ENCODE measurements at places on chromosomes 3 and 15.

DNA sequence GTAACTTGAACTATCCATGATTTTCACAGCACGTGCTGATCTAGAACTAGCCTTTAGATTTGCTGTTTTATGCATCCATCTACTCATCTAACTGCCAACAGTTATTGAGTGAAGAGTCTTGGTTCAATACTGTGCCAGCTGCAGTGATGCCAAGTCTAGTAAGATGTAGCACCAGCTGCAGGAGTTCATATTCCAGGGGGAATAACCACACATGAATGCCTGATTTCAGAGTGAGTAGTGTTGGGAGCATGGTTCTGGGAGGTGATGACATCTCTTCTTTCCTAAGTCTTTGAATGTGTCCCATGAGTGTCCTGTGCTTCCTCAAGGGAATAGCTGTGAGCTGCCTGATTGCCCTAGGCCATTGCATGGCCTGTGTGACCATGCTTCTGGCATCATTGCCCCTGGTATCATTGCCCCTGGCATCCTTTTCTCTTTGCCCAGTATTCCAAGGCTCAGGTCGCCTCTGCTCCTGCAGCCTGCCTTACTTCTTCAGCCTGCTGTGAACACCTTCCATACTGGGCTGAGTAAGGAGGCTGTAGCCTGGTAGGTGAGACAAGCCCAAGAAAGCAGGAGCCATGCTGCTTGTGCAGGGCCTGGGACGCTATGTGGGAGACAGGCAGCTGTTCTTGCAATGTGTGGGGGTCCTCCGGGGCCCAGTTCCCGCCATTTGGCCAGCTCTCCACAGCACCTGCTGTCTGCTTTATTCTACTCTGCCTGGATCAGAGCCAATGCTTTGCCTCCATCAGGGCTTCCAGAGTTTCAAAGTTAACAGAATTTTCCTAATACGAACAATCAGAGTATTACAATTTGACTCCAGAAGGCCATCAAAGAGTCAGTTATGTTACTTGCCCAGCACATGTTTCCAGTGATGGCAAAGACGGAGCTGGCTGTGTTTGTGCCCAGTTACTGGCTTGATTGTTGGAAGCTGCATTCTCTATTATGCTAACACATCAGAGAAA is 73.2 kb downstream of the CLSTN2 start:
- DNase-seq = no peak
- H3K4me3 ChIP-seq = no peak overlapping the region
- H3K27ac ChIP-seq = no peak overlapping the region
- H3K36me3 ChIP-seq = no peaks in the 10 kb centered on the region

- no peaks in the 10 kb centered on the region for H3K27me3 ChIP-seq
- H3K27ac ChIP-seq = no peak overlapping the region
- no peaks in the 10 kb centered on the region for H3K4me1 ChIP-seq
- no peak for DNase-seq
- no peak overlapping the region for H3K4me3 ChIP-seq
Observed at GRCh38 chr15:65962187-65962586, 92.9 kb downstream of the RAB11A start.

DNA sequence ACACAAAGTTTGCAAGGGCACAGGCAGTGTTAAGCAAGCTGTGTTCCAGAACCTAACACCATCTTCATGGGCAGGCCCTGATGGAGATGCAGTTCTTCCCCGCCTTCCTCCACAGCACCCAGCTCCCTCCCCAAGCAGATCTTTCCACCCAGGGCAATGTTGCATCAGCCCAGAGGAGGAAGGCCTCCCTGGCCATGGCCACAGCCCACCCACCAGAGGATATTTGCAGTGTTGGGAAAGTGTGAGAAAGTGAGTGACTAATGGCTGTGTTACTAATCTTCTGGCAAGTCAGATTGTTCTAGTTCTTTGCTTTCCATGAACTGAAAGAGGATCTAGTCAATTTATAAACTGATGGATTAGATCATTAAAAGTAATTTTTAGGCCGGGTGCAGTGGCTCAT is 42.0 kb upstream of the ATP10A start:
- no peak for DNase-seq
- no peak overlapping the region for H3K27ac ChIP-seq
- H3K36me3 ChIP-seq = no peaks in the 10 kb centered on the region
- H3K4me3 ChIP-seq = no peak overlapping the region

DNA sequence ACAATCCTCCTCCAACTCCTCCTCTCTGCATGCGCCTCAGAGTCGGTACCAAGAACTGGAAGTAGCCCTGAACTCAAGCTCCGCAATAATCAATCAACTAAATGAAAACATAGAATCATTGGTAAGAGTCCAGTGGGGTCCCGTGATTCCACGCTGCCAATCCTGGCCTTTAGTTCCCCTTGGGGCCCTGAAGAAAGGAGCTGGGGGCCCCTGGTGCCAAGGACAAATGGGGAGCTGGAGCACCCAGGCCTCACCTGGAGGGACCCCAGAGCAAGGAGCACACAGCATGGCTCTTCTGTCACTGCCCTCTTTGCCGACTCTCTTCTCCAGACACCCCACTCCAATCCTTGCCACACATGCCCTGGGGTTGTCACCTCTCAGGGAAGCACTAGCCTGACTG is 80.3 kb downstream of the ADAMTS7 start:
- H3K4me1 ChIP-seq = peaks cover 8% of the 10 kb centered on the region
- no peaks in the 10 kb centered on the region for H3K36me3 ChIP-seq
- H3K27ac ChIP-seq = no peak overlapping the region
- DNase-seq = no peak
- no peak overlapping the region for H3K4me3 ChIP-seq

GRCh38 chr3:186823386-186823785 is 17.1 kb upstream of the RFC4 start:
- no peaks in the 10 kb centered on the region for H3K36me3 ChIP-seq
- no peak overlapping the region for H3K27ac ChIP-seq
- DNase-seq = no peak
- H3K4me1 ChIP-seq = peaks cover 14% of the 10 kb centered on the region
- peaks cover 15% of the 10 kb centered on the region for H3K27me3 ChIP-seq

- H3K36me3 ChIP-seq = no peaks in the 10 kb centered on the region
- H3K27ac ChIP-seq = no peak overlapping the region
- peaks cover 1% of the 10 kb centered on the region for H3K4me1 ChIP-seq
- no peak overlapping the region for H3K4me3 ChIP-seq
Observed at GRCh38 chr3:64244011-64244942, 19.0 kb upstream of the PRICKLE2 start.

- no peaks in the 10 kb centered on the region for H3K4me1 ChIP-seq
- no peak overlapping the region for H3K4me3 ChIP-seq
Observed at GRCh38 chr15:80527961-80528360, 123.8 kb downstream of the ARNT2 start.

DNA sequence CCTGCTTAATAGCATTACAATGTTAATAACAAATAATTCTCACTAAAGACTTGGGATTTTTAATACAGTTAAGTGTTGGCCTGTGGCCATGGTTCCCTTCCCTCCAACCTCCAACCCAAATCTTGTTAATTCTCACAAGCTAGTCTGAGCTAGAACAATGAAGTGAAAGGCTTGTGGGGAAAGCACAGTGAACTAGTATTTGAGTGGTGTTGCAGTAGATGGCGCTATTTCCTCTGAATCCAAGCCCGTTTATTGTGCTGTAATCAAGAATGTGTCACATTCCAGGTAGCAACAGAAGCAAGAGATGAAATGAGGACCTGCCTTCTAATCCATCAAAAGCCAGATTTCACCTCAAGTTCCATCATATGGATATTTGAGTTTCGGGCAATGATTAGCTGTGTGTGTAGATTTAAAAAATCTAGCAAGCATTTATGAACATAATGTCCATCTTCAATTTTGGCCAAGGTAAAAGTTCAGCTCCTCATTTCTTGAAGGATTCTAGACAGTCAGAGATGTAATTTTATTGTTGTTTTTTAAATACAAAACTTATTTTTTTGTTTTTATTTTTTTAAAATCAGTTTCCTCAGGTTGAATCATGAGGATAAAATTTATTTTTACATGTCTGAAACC is 160.7 kb downstream of the SQOR start:
- no peak overlapping the region for H3K27ac ChIP-seq
- peak; percentile 30 for DNase-seq
- H3K27me3 ChIP-seq = peaks cover 6% of the 10 kb centered on the region
- H3K4me1 ChIP-seq = no peaks in the 10 kb centered on the region

All from endothelial cell (in vitro differentiated cells).